ENCODE measurements at places on chromosomes 4 and X. TPM values are rescaled to one million over a fixed set of nuclear protein-coding genes. Genes with fewer than 3 reads are reported as not detected.

DNA sequence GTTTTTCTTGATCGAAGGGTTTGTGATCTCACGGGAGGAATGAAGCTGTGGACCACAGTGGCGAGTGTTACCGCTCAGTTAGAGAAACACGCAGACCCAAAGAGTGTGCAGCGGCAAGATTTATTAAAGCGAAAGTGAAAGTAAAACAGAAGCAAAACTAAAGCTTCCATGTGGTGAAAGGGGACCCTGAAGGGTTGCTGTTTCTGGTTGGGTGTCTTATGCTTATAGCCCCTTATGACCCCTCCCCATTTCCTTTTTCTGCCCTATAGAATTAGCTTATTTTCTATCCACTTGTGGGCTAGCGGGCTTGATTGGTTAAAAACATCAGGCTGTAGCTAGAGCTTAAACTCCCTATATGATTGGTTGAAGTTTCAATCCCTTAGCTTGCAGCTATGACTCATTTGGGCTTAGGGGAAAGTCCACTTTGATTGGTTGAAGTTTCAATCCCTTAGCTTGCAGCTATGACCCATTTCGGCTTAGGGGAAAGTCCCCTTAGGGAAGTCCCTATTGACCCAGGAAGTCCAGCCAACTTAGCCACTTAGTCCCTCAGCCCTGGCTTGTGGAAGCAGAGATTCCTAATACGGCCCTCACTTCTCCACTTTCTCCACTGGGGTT lies 171.2 kb upstream of the NWD2 start:
- DNase-seq = no peak

Gene NAP1L3
- 8.5 TPM for total RNA-seq

GRCh38 chr4:11503166-11503565 lies 74.5 kb upstream of the HS3ST1 start:
- DNase-seq = no peak

DNA sequence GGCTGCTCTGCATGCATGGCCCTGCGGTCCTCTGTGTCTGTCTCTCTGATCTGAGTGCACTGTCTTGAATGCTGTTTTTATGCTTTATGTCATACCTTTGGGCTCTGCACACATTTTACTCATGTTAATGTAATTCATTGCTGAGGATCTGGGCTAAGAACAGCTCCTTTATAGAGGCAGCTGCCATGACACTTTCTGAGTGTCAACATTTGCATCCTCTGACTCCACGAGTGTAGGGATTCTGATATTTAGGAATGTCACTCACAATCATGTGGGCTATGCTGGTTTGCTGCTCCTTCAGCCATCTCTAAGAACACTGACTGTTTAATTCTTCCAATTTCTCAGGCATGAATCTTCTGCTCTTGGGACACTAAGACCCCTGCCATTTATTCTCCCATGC lies 192.2 kb upstream of the CPEB2 start:
- no peak for DNase-seq
